T-helper 2 cell treated with Interferon-gamma antibody and Interleukin-4, amounts not matched to agents 5 μg/mL and 100 μg/mL, for 36 hours (primary cell): ENCODE measurements at places on chromosomes 2 and 18.

- no peak for DNase-seq
Observed at GRCh38 chr18:9743200-9744016, 35.3 kb downstream of the RAB31 start.

DNA sequence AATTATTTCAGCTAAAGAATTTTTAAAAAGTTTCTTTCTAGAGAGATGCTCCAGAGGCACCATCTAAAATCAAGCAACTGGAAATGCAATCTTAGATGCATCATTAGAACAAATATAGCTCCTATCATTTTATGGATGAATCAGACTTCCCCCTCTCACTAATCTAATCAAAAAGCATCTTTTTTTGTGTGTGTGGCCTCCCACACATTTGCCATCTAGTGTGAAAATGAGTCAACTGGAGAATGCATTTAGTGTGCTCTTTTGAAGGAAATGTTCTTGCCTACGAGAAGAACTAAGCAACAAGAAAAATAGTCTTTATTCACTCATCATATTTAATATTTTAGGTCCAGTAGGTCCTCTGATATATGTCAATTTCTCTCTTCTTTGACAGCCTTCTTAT is 39.5 kb upstream of the FIGN start:
- DNase-seq, result no peak

DNA sequence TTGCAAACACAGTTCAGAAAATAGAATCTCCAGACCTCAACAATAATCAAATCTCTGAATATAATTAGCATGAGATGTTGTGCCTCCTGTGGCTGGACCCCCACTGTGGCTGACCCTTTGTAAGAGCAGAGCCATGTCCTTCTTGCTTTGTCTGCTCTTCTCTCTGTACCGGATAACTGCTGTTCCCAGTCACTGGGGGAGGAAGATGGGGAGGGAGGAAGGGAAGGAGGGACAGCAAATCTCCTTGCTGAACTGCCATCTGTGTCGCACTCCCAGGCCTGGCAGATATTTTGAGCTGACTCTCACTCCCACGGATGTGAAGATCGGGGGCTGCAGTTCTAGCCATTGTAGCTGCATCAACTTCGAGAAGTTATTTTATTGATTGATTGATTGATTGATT is 319.0 kb upstream of the CXCR4 start:
- DNase-seq, result no peak

DNA sequence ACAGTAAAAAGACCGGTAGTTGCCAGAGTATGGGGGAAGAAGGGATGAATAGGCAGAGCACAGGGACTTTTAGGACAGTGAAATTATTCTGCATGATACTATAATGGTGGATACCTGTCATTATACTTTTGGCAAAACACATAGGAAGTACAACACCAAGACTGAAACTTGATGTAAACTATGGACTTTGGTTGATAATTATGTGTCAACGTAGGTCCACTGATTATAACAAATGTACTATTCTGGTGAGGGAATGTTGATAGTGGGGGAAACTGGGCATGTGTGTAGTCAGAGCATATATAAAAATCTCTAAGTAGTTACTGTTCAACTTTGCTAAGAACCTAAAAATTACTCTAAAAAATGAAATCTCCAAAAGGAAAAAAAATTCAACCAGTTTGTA is 629.7 kb downstream of the CCDC85A start:
- DNase-seq, result no peak

- DNase-seq, result no peak
Observed at GRCh38 chr2:203659331-203660049, 46.9 kb upstream of the CD28 start.

GRCh38 chr2:128986867-128987268 is 668.2 kb upstream of the HS6ST1 start:
- no peak for DNase-seq

GRCh38 chr2:101752716-101753616 is 55.5 kb downstream of the MAP4K4 start:
- no peak for DNase-seq

DNA sequence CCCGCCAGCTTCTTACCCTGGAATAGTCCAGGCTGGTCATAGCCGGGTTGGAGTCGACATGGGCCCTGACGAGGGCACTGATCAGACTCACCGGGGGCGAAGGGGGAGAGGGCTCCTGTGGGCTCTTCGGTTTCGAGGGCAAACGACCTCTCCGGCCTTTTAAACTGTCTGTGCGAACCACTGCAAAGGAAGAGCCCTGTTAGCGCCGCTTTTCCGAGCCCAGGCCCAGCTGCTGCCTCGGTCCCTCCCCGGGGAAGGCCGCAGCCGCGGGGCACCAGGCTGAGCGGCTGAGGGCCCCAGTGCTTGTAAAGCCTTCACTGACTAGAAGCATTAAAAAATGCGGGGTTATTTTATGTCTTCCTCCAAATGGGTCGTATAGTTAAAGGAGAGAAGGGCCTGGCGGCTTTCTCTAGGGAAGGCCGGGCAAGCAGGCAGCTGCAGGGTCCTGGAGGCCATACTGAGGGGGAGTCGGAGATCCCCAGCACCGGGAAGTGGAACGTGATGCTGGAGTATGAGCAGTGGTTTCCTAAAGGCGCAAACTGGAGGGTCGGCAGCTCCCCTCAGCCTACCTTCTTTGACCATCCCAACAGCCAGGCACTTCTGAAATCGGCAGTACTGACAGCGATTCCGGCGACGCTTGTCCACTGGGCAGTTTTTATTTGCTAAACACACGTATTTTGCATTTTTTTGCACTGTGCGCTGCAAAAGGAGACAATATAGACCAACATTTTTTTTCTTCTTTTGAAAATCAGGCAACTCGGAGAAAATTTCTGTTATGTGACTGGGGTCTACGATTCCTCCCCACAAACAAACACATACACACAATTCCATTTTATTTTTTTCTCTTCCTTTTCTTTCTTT is 4.5 kb downstream of the NR4A2 start:
- no peak for DNase-seq

- DNase-seq, result no peak
Observed at GRCh38 chr18:3931013-3931315, 481.0 kb downstream of the TGIF1 start.

DNA sequence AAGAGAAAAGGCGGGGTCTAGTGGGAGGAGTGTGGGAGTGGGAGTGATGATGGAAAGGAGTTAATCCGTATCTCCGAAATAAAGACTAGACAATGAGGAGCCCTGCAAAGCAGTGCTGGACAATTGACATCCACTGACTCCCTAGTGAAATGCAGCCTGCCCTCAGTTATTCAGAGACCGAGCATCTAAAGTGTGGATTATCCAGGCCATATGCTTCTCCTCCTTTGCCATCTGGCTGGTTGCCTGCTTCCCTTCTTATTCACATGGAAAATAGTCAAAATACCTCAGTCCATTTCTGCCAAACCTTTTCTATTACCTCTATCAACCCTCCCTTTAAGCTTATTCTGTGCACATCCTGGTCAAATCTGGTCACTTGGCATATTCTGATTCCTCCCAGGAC is 288.8 kb upstream of the SIX3 start:
- DNase-seq, result no peak

DNA sequence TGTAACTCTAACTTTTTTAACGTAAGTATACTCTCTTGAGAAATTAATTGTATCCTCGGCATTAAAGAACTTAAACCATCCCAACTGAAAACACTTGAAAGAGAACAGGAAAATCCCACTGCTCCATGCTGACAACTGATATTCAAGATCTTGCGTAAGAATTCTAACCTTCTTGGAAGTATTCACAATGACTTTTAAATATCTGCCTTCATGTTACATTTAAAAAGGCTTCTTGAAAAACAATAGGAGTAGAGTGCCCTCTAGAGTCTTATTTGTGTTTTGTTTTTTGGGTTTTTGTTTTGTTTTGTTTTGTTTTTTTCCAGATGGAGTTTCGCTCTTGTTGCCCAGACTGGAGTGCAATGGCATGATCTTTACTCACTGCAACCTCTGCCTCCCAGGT is 65.4 kb upstream of the DNAJC10 start:
- DNase-seq, result no peak

DNA sequence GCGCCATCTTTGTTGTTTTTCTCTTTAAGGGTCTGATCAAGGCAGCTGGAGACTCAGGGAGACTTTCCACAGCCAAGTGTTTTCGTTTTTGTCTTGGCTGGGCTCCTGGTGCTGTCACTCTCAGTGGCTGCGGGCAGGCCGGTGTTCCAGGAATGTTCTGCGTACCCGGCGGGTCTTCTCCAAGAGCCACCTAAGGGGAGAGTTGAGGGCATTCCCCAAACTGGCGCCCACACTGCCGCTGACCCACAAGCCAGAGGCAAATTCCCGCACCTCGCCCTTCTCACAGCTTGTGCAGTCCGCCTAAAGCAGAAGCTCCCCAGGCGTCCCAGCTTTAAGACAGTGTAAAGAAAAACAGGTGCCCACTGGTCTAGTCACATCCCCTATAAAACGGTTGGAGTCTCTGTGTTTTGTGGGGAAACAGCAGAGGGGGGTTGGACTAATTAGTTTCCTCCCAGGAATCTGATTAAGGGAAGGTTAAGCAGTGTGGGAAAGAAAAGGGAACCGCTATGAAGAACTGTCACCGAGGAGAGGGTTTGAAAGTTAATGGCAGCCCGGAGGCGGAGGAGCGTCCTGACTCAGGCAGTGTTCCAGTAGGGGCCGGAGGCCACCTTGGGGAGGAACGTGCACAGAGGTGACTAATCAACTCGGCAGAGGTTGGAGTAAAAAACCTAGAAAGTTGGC is 224.5 kb downstream of the SLC4A3 start:
- no peak for DNase-seq

DNA sequence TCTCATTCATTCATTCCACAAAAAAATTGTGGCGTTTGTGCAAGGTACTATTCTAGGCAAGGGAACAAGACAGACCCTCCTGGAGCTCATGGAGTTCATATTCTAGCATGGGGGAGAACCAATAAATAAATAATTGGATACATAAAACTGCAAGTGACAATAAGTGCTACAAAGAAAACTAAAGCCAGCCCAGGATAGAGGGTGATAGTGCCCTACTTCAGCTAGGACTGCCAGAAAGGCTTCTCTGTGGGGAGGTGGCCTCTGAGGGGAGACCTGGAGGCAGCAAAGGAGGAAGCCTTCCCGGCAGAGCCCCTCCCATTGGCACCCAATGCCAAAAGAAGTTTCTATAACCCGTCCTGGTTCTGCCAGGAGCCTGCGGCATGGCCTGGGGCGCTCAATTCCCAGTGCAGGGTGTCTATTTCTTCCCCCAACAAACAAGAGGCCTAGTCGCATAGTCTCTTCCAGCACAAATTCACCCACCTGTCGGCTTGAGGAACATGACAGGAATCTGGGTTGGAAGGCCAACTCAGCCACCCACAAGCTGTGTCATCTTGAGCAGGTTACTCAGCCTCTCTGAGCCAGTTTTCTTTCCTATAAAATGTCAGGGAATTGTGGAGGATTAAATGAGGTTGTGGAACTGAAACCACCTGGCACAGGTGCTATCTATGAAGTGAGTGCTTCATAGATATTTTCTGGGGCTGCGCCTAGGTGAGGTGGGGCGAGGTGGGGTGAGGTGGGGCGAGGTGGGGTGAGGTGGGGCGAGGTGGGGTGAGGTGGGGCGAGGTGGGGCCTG is 94.3 kb downstream of the ZFP36L2 start:
- DNase-seq, result no peak

DNA sequence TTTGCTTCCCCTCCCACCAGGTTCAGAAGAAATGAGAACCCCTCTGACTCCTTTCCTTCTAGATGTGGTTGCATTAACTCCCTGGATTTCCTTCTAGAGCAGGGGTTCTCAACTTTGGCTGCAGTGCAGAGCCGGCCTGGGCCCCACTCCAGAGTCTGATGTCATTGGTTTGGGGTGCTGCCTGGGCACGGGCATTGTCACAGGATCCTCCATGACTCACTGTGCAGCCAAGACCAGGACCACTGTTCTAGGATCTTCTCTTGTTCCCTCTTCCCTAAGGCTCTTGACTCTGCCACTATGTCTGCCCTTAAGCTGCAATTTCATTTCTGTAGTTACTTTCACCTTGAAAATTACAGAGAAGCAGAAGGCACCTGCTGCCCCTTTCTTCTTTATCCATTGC is 31.8 kb downstream of the TBC1D8 start:
- no peak for DNase-seq

DNA sequence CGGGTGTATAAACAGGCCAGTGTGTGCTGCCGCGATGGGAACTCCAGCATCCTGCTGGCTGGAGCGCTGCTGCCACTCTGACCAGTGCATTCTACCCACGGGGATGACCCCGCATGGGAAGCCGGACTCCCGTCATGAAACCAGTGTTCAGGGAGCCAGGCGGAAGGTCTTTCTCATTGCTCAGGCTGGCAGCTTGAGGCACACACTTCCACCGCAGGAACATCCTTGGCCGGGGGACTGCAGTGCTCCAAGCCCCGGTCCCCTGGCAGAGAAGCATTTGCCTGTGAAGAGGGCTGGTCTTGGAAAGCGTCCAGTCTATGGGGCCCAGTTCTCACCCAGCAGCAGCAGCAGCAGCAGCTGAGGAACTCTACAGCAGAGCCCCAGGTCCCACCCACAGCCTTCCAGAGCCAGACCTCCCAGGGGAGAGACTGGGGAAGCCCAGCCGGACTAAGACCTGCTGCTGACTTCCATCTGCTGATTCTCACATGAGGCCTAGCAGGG is 235.9 kb downstream of the KLHL29 start:
- no peak for DNase-seq

DNA sequence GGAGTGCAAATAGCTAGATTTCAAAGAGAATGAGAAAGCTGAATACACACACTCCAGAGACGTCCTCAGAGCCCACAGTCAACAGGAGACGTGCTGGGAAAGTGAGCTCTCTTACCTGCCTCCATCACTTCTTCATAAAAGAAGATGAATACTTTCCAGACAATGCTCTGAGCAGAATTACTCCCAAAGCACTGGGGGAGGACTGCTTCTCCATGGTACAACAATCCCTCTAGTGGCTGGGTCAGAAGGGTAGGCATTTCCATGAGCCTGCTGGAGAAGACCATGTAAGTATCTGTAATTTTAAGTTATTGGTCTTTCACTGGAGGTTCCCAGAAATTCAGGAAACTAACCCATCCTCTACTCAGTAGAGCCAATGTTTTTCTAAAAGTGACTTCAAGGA is 190.3 kb downstream of the RBM43 start:
- no peak for DNase-seq

DNA sequence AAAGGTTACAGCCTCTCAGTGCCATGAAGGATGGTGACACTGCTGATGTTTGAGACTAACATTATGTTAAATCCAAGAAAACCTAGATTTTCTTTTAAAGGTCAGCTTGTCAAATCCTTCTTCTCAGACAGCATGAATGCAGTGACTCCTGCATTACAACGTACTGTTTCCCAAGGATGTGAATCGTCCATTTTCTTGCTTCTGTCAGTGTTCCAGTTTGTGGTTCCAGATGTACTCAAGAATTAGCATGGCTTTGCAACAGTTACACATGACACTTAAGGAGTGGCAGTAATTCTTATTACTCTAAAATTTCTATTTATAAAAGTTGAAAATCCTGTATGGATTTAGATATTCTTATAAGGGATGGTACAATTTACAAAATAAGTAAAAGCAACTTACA is 1.5 kb upstream of the TTC39C start:
- no peak for DNase-seq

DNA sequence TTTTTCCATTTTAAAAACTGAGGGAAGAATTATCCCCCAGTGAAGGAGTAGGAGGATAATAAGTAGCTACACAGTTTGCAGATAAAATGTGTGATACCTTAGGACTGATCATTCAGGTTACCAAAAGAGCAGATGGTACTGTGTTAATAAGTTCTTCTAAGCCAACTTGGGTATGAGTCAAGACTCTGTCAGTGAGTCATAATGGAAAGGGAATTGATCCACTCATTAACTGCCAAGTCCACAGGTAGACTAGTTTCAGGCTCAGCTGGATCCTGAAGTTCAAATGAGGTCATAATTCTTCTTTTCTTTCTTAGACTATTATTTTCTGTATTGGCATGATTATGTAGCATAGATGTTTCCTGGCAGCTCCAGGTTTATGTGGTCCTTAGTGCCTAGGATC is 142.4 kb upstream of the ALPP start:
- DNase-seq, result no peak

- no peak for DNase-seq
Observed at GRCh38 chr2:232869138-232870017, 686 bp upstream of the SNORC start.
